Esophagus squamous epithelium (tissue), 5 donors: ENCODE measurements at places on chromosomes 3 and 15.

- no peak for DNase-seq
Measured at GRCh38 chr15:26087881-26088280, 224.8 kb upstream of the ATP10A start.

DNA sequence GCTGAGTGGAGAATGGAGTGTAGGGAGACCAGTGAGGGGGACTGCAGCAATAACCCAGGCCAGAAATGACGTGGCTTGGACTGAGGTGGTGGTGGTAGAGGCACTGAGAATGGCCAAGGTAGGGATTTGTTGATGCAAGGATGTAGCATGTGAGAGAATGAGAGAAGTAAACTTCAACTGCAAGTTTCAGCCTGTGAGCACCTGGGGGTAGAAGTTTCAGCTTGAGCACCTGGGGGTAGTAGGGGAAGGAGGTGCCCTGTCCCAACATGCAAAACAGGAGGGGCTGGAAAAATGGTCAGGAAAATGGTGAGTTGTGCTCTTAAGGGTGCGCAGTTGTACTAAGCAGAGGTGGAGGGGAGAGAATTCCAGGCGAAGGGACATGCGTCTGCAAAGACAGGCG is 31.0 kb downstream of the IL16 start:
- DNase-seq = no peak

- no peak for DNase-seq
Measured at GRCh38 chr15:87343966-87344365, 912.6 kb downstream of the NTRK3 start.

- DNase-seq = no peak
Measured at GRCh38 chr15:71352125-71352524, 236.9 kb downstream of the THSD4 start.

DNA sequence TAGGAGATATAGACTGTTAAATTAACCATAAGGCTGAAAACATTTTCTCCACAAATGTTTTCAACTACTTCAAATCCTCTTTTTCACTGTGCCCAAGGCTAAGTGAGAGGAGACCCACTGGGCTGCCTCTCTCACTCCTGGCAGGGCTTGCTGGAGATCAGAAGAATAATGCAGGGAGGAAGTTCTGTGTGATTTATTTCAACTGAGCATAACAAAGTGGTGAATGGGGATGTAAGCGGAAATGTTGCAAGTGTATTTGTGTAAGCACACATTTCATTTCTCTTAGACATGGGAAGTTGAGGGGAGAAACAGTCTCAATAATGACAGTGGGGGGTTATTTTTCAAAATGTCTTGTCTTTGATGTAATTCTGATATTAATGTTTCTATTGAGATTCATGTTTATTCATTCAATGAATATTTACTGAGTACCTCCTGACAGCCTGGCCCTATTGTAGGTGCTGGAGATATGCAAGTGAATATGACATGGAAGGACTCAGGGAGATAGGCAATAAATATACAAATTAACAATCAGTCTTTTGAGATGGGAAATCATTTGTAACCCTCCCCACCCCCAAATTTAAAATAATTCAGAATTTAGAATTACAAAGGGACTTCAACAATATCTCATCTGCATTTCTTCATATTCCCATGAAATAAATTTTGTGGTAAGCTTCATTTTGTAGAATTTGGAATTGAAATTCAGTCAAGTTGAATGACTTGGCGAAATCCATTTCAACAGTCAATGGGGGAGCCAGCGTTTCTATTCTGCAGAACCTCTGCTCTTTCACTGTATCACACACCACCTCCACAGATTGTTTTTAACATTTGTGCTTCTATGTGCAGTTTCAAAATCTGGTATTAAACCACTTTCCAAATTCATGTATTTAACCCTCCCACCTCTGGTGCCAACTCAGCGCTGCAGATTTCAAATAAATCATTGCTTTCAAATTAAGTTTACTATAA is 247.2 kb downstream of the SLC9A9 start:
- DNase-seq = no peak

DNA sequence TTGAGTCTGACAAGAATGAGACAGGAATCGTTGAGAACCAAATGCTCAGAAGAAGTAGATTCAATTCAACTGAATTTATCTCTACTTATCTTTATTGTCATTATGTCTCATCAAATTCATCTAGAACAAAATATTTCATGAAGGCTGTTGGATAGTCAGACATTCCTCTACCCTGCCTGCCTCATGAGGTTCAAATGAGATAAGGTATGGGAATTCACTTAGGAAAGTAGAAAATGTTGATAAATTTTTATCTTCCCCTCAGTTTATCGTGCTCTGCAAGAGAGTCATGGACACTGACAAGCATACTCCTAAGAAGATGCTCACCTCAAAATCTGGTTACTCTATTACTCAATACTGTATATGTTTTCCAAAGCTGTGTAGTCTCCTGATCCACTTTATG is 149.7 kb upstream of the CDIN1 start:
- DNase-seq = no peak

GRCh38 chr15:42549032-42549491 is 424 bp downstream of the HAUS2 start:
- DNase-seq = no peak

GRCh38 chr15:29377161-29377560 is 107.5 kb upstream of the NSMCE3 start:
- DNase-seq = no peak

DNA sequence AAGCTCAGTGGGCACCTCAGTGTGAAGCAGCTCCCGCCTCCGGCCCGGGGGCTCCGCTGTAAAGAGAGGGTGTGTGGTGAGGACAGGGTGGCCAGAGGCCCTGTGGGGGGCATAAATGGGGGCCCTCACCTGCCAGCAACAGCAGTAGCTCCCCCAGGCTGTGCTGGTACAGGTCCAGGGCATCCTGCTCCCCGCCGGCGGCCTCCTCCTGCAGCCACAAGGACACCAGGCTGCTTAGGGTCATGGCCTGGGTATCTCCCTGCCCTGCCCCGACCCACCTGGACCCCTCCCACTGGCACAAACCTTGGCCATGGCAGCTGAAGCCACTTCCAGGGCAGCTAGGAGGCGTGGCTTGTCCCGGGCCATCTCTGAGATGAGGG is 4.8 kb downstream of the ULK3 start:
- no peak for DNase-seq

- DNase-seq = no peak
Measured at GRCh38 chr3:125300416-125300815, 74.7 kb downstream of the ZNF148 start.
